ENCODE measurements at places on chromosomes 3 and 15.

GRCh38 chr3:43528498-43529099 lies 93.2 kb downstream of the ANO10 start:
- no peak for DNase-seq

GRCh38 chr3:178343433-178344038 lies 192.7 kb upstream of the KCNMB2 start:
- DNase-seq: no peak

- no peak for DNase-seq
Measured at GRCh38 chr15:76868740-76869139, 36.4 kb downstream of the SCAPER start.

GRCh38 chr15:80710635-80711554 lies 15.8 kb downstream of the ABHD17C start:
- DNase-seq: no peak

DNA sequence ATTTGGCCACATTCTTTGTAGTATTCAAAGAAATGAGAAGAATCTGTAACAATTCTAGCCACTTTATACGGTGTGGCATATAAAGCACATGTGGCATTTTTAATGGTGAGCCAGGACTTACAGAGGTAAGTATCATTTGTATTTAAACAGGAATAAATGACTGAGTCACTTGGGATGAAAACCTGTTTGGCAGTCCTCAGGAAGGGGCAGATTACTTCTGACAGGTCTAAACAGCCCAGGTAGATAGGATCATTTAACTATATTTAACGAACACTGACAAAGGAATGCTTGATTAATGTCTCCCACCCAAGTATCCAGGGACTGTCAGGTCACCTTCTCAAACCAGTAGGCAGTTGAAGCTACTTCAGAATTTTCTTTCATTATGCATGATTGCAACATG lies 241.5 kb upstream of the SATB1 start:
- DNase-seq: no peak

All from hippocampal formation (tissue), 2 donors.